ENCODE measurements at places on chromosomes 3 and 15.

GRCh38 chr15:38182900-38183299 is 69.7 kb upstream of the SPRED1 start:
- no peak for DNase-seq

DNA sequence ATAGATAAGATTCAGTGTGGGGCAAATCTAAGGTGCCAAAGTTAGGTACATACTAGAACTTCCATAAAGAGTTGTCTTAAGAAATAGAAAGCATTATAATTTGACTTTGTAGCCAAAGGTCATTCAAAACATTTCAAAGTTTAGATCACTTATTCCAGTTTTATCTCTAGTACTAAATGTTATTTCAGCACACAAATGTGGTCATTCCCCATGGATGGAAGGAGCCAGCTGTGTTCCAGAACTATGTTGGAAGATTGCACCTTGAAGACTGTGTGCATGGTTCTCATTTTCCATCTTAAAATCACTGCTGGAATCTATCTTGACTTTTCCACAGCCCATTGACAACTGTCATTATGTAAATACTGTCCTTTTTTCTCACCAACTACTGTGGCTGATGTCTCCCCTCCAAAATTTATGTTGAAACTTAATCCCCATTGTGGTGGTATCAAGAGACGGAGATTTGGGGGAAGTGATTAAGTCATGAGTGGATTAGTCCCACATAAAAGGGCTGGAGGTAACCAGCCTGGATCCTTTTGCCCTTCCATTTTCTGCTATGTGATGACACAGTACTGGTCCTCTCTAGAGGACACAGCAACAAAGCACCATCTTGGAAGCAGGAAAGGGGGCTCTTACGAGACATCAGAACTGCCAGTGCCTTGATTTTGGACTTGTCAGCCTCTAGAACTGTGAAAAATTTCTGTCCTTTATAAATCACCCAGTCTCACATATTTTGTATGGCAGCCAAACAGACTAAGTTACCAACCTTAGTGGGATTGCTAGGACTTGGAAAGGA is 24.0 kb downstream of the TGFBR2 start:
- no peak for DNase-seq

DNA sequence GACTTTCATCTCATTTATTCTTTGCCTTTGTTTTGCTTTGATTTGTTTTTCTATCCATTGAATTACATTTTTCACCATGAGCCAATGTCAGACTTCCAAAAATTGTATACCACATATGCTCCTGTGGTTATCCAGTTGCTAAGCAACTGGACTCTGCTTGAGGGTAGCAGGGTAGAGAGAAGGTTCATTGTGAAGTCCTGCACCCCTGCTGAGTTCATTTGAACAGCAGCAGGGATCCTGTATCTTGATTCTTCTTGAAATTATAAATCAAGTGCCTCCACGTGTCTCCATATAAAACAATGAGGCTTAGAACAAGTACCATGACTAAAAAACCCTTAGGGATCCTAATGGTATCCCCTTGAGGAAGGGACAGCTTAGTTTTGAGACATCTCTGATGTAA is 449.3 kb downstream of the ROBO2 start:
- DNase-seq = no peak

DNA sequence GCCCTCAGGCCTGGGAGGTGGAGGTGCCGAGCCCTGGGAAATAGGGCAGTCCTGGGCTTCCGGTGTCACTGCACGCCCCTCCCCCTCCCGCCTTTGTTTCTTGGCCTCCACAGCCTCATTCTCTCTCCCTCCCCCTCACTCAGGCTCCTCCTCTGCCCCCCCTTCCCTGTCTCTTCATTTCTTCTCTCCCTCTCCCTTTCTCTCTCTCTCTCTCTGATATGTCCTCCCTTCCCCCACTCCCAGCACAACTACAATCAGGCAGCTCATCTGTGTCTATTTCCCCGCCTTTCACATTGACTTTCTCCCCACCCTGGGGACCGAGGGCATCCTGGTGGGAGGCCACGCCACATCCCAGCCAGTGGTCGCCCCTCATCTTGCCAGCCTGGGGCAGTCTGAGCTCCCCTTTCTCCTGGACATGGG is 40.2 kb downstream of the IDH2 start:
- peak; percentile 76 for DNase-seq

- no peak for DNase-seq
These were observed 100.2 kb downstream of the RYK start for GRCh38 chr3:134150476-134150875.

DNA sequence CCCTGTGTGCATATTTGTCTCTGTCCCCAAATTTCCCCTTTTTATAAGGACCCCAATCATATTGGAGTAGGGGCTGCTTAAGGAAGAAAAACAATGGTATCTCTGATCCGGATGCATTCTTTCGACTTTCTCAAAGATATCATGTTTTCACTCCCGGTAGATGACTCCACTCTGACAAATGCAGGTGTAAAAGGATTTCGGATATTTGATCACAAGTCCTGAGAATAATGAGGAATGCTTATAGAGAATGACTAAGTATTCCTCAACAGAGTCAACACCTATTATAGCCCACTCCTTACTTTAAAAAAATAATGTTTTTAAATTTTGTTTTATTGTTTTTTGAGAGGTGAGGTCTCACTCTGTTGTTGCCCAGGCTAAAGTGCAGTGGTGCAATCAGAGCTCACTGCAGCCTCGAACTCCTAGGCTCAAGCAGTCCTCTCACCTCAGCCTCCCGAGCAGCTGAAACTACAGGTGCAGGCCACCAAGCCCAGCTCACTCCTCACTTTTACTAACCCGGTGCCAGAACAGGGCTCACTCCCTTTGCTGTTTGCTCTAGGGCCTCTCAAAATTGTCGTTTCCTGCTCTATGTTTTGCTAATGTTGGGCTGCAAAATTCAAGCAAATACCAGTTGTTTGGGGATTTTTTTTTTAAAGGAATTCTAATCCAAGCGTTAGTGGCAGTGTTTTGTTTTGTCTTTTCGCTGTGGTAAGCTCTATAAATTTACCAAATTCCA is 24.6 kb downstream of the COL8A1 start:
- DNase-seq = no peak

All from NCI-H187 treated with DMSO at 0.1 percent for 48 hours (cell line).